ENCODE measurements at places on chromosomes 5 and 9.

DNA sequence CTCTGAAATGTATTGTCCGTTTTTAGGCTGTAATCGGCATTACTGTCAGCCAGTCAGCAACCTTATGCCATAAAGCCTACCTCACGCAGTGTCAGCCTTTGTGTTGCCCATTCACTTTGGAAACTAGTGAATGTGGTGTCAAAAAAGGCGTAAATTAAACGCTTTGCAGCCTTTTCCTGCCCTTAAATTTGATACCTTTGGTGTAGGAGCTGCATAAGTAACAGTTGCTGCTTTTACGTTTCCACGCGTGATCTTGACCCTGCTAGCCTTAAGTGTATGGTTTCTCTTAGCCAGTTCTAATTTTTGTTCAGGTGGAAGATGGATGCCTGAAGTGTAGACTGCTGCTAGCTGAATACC lies 257.7 kb downstream of the EPB41L4A start:
- DNase-seq, result no peak

- no peak for DNase-seq
These were observed 513.4 kb downstream of the CSNK1G3 start for GRCh38 chr5:124025306-124025845.

DNA sequence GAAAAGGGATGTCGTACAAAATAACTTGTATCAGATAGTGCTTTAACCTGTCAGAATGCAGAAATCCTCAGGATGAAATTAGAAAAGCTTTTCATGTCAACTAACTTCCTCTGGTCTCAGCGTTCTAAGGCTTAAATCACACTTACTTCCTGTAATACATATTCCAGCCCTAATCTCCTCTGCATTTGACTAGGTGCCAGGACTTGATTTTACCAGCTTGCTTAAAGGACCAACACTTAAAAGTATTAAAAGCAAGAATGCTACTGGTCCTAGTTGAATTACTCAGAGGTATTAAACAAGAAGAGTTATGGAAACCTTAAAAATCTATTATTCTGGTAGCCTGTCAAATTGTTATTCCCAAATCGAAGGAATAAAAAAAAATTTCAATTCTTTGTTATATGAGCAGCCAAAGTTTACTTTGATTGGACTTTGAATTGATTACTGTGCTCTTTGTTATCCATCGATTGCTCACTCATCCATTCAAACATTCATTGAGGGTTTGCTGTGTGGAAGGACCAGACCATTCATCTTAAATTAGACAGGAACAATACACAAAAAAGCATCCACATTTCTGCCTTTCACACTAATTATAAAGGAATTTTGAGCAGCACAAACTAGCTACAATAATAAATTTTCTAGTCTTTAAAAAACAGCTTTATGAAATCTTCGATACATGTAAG lies 108.7 kb downstream of the MUSK start:
- DNase-seq, result no peak

DNA sequence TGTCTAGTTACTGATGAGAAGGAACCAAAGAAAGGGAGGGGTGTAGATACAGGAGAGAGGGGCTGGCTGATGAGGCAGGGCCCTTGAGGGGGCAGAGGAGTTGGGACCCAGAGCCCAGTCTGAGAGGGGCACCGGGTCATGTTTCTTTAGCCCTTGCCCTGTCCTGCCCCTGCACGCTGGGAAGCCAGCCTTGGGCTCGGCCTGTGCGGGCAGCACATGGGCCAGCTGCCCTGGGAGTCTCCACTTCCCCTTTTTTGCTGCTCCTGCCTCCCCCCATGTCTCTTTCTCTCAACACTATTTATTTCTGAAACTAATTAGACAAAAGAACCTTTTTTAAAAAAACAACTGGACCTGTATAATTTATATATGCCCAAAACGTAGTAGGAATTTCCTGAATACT lies 20.5 kb downstream of the MVB12B start:
- no peak for DNase-seq

DNA sequence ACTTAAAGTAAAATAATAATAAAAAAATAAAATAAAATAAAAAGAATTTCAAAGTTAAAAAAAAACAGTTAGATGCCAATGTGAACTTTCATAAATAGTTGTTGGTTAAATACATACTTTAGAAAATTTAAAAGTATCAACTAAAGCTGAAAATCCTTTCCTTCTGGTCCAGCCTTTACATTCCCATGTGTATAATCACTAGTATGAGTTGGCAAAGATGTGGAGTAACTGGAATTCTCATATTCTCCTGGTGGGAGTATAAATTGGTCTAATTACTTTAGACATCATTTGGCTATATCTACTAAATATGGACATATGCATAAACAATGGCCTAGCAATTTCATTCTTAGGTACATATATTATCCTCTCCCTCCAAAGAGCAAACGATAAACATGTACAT lies 619.9 kb downstream of the PTPRD start:
- DNase-seq, result no peak

Data from stimulated activated CD4-positive, alpha-beta T cell treated with anti-CD3 and anti-CD28 coated beads, Interleukin-4, amount 100 ng/mL, for 24 hours (primary cell).